ENCODE measurements at places on chromosomes 2 and 18. TPM values are rescaled to one million over a fixed set of nuclear protein-coding genes. Genes with fewer than 3 reads are reported as not detected.

Gene NYAP2
- not detected for total RNA-seq

Gene ACOXL
- not detected for total RNA-seq

Gene LMAN2L
- total RNA-seq: 24.4 TPM

Gene SCN2A
- total RNA-seq: 1.8 TPM

Gene FTCDNL1
- total RNA-seq: 1.4 TPM

Gene C1D
- 5.7 TPM for total RNA-seq

Gene ZNF892
- total RNA-seq: 2.3 TPM

Gene MOGAT1
- not detected for total RNA-seq

Gene TMEM178A
- 3.5 TPM for total RNA-seq

Gene CLIP4
- total RNA-seq: 41.3 TPM

Gene C2orf72
- total RNA-seq: under 0.01 TPM

Gene VAMP5
- total RNA-seq: 97.5 TPM

Gene AGXT
- not detected for total RNA-seq

Gene SPP2
- not detected for total RNA-seq

Gene ASB18
- not detected for total RNA-seq

Gene STARD6
- total RNA-seq: not detected

Gene MARS2
- 2.3 TPM for total RNA-seq

Gene MEIS1
- total RNA-seq: 29.5 TPM

Gene PLCL1
- 2.5 TPM for total RNA-seq

Gene SETBP1
- 3.3 TPM for total RNA-seq

Gene TMEM127
- total RNA-seq: 13.9 TPM

Gene ESCO1
- total RNA-seq: 11.7 TPM

All from smooth muscle cell of the coronary artery (primary cell).